Bronchus fibroblast of lung (primary cell): ENCODE measurements at places on chromosomes 12 and 14. TPM values are rescaled to one million over a fixed set of nuclear protein-coding genes. Genes with fewer than 3 reads are reported as not detected.

KLRC3 gene
- not detected in 2 replicates for total RNA-seq

PTPRQ gene
- total RNA-seq: 0.59 and 1.3 TPM in 2 replicates

TRIM9 gene
- total RNA-seq: 0.15 and 0.17 TPM in 2 replicates

SERPINA1 gene
- total RNA-seq: 0.17 and 0.74 TPM in 2 replicates

AQP5 gene
- total RNA-seq: not detected in 2 replicates

DPPA3 gene
- not detected in 2 replicates for total RNA-seq

ARMH4 gene
- total RNA-seq: 0.74 and 1.0 TPM in 2 replicates

FZD10 gene
- not detected in 2 replicates for total RNA-seq

TMEM253 gene
- not detected in 2 replicates for total RNA-seq

PTHLH gene
- total RNA-seq: not detected in 2 replicates
